ENCODE measurements at places on chromosomes 5 and 9.

DNA sequence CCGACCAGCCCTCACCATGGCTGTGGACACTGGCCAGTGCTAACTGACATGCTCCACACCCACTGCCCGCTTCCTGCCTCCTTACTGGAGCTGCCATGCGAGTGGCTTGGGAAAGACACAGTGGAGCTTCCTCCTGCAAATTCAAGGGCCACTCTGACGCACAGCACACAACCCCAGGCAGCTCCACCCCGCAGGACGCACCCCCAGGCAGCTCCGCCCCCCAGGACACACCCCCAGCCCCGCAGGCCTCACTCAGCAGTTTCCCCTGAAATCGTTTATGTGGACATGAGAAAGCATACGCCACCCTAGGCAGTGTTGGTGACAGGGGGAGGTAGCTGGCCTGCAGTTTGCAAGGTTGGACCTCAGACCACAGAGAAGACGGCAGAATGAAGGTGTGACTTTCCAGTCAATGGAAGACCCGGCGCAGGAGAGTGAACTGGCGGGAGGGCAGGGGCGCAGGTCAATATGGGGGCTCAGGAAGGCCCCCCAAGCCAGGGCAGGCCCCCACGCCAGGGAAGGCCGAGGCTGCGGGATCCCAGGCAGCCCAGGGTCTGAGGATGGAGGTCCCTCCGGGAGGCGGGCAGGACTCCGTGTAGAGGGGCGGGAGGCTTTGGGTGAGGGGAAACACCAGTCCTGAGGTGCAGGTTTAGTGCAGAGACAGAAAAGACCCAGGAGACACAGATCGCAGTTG is 21.6 kb downstream of the LPCAT1 start:
- no peak for DNase-seq

DNA sequence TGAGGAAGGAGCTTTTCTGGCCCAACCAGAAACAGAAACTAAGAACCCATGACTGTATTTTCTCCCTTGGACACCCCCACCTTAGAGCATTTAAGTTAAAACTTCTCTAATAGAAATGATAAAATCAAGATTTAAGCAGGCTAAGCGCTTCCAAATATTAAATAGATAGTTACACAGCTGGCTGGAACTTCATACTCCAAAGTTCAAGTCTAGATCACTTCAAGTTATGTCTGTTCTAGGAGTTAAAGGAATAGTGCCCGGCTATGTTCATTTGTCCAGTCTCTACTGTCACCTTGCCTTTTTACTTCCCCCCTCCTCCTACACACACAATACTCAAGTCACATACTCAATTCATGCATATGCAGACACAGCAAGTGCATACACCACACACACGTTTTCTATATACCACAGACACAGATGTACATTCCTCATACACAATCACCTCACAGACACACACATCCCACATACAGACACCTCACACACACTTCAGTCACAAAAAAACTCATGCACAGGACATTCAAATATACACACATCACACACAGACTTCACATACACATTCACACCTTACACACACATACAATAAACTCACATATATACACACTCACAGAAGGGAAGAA is 237.7 kb downstream of the PDE4D start:
- no peak for DNase-seq

GRCh38 chr9:137506274-137506673 is 43.9 kb downstream of the PNPLA7 start:
- no peak for DNase-seq

- DNase-seq: no peak
Measured at GRCh38 chr9:18390393-18390792, 83.6 kb upstream of the ADAMTSL1 start.

GRCh38 chr5:79107020-79107796 is 4.4 kb upstream of the BHMT start:
- no peak for DNase-seq

GRCh38 chr9:105871540-105871939 is 177.2 kb downstream of the TMEM38B start:
- no peak for DNase-seq

DNA sequence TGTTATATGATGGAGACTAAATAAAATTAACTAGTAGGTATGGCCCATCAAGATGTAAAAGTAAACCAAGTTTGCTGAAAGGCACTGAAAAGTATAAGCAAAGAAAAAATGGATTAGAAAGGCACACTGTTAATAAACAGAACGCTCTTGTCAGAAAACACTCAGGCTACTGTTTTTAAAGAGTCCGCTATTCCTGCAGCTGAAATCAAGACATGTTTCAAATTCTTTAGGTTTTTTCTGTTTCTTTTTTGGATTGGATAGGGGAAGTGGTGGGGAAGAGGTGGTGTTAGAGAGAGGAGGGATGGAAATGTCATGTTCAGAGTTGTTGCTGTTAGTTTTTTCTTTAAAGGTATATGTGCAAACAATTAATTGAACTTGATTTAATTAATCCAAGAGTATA is 17.5 kb downstream of the OSTF1 start:
- DNase-seq: no peak

DNA sequence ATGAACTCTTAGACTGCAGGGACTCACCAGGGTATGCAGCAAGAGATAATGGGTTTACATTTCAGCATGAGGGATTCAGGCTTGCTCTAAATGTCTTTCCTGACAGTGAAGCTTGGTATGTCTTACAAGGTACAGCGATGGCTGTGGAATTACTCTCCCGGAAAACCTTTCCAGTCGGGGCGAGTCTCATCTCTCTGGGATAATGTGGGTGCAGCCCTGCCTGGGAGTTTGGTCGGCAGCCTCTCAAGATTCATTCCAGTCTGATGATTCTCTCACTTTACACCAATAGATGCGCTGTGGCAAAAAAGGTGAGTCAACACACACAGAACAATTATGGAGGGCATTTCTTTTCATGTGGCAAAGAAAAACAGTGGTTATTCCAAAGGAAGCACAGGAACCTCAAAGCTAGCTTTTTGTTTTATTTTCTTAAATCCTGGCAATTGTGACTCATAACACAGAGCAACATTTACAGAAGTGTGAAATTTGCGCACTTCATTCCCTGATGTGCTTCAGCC is 190.3 kb downstream of the DCP2 start:
- no peak for DNase-seq

GRCh38 chr5:175059687-175060211 is 335.4 kb downstream of the MSX2 start:
- no peak for DNase-seq

DNA sequence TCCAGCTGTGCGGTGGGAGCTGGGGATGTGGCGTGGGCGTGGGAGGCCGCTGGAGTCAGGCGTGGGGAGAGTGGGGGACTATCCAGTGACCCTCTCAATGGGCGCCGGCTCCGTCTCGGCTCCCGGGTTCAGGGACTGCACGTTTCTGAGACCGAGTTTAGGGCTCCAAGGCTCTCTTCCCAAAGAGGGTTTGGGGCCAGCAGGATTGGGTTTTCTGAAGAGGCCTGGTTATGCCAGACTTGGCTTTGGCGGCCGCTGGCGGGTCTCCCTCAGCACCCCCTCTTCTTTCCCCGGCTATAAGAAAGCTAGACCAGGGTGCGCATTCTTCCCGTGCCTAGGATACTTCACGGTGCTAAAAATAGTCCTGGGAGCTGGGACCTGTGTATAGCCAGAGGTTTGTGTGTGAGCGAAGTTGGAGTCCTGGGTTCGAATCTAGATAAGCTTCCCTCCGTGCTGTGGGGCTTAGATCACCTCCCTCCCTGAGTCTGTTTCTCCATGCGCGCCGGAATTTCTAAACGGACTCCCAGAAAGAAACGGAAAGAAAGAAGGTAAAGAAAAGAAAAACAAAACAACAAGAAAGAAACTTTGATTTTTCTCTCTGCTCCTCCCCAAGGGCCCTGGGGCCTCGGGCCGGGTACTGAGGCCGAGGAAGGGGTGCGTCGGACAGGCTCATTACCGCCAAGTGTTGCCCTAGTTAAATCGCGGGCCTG is 5.0 kb downstream of the HAND1 start:
- DNase-seq: no peak

DNA sequence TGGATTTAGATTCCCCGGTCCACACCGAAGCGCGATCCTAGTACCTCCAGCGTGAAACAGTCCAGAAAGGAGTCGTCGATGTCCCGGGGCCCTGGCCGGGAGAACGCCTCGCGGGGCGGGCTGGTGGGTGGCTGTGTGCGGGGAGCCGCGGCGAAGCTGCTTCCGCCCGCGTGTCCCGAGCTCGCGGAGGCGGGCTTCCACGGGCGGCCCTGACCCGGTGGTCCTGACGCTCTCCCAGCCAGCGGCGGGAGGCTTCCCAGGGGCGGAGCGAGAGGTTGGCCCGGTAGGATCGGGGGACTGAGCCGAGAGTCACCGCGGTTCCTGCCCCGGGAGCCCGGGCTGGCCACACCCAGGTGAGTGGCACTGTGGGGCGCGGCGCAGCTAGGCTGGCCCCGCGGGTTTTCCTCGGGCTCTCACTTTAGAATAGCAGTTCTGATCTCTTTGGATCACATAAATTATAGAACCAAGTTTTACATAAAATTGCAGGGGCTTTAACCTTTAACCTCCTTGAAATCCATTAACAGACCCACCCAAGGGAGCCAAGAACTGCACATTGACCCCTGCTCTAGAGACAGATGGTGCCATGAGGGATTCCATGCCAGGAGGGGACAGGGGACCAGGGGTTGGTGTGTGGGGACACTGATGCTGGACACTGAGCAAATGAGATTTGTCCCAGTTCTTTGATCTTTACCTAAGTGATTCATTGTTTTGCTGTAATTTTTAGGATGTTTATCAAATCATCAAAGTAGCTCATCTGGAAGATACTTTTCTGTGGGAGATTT is 29.2 kb upstream of the IL31RA start:
- DNase-seq: no peak

DNA sequence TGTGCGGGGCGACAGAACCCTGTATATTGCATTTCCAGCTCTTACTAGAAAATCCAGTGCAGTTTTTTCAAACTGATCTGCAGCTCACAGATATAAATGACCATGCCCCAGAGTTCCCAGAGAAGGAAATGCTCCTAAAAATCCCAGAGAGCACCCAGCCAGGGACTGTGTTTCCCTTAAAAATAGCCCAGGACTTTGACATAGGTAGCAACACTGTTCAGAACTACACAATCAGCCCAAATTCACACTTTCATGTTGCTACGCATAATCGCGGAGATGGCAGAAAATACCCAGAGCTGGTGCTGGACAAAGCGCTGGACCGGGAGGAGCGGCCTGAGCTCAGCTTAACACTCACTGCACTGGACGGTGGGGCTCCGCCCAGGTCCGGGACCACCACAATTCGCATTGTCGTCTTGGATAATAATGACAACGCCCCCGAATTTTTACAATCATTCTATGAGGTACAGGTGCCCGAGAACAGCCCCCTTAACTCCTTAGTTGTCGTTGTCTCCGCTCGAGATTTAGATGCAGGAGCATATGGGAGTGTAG is 786 bp downstream of the PCDHB5 start:
- DNase-seq: no peak

DNA sequence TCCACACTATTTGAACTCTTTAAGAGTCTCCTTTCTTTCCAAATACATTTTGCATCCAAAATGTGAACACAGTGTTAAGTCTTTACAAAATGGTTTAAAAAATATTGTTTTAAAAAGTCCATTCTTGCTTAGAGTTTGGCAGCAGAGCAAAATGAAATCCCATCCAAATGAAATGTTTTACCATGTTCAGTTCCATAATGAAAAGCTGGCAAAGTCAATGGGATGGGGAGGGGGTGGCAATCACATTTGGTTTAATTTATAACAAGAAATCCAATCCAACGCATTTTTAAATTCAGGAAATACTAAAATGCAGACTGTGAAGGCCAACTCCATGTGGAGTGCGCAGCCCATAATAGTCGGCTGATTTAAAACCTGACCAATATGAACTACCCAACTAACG is 39.4 kb downstream of the MRPL36 start:
- no peak for DNase-seq

DNA sequence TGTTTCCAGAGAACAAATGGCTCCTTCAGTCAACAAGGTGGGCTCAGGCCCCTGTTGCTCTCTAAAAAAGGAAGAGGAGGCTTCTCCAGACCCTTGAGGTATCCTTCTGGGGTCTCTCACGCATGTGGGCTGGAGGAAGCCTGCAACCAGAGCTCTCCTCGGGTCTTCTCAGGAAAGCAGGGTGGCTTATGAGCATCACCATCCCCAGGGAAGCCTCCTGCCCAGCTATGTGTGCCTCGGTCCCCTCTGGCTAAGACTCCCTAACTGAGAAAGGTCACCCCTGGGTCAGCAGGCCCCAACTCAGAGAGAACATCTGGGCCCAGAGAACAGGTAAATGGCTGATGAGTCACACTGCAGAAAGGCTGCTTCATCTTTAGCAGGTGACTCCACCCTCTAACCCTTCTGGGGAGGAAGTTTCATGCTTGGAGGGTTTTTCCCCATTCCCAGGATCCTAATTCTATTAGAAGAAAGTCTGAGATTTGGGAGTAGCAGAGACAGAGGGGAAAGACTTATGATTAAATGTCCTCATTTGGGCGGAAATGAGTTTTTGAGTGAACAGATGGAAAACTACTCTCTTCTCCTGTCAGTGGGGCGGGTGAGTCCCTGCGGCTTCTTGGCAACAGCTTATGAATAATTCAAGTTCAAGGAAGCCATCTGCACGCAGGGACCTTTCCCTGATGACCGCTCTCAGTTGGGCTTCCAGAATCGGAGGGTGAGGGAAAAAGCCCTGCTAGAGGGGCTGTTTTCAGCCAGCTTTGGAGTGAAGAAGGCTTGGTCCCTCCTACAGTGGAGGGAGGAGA is 41.9 kb downstream of the TGFBI start:
- no peak for DNase-seq

GRCh38 chr5:172802567-172803176 is 31.4 kb upstream of the ERGIC1 start:
- DNase-seq: no peak

DNA sequence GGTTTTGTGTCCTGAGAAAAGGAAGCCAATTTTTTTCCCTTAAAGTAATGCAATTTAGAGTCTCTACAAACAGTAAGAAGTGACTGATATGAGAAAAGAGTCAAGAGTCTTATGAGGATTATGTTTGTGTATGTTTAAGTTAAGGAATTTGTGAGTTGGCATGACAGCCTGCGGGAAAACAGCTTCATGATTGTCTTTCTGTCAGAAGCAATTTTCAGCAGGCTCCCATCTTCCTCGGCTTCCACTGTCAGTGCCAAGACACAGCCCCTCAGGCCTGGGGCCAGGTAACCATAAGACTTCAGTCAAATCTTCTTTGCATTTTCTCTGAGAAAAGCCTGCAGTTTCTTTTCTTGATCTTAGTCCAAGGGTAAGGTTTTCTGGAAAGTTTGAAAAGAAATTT is 17.0 kb upstream of the SELENOP start:
- DNase-seq: no peak

DNA sequence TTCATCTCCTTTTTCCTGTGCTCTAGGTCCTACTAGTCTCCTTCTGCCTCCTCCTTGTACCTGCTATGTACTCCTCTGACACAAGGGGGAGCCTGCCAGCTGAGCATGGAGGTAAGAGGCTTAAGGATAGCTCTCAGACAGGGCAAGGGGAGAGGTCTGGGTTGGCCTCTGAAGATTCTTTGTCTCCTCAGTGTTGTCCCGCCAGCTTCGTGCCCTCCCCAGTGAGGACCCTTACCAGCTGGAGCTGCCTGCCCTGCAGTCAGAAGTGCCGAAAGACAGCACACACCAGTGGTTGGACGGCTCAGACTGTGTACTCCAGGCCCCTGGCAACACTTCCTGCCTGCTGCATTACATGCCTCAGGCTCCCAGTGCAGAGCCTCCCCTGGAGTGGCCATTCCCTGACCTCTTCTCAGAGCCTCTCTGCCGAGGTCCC is 3.8 kb downstream of the CREB3 start:
- peak; percentile 56 for DNase-seq

Measured in amniotic stem cell (primary cell).